Tongue (tissue), 3 donors: ENCODE measurements at places on chromosomes 13 and 19. TPM values are rescaled to one million over a fixed set of nuclear protein-coding genes. Genes with fewer than 3 reads are reported as not detected.

Gene ZNF836
- total RNA-seq = 10.6 TPM

Gene ZNF625
- total RNA-seq = 16.9 TPM

Gene CALR3
- not detected for total RNA-seq

Gene LIG1
- total RNA-seq = 21.2 TPM

Gene ZNF616
- total RNA-seq = 12.8 TPM

Gene GRWD1
- 26.6 TPM for total RNA-seq

Gene MISP3
- 1.5 TPM for total RNA-seq

Gene TMEM145
- not detected for total RNA-seq

Gene MED26
- total RNA-seq = 5.3 TPM

Gene IL4I1
- total RNA-seq = not detected

Gene CIRBP
- total RNA-seq = 434 TPM

Gene POU2F2
- total RNA-seq = 2.1 TPM

GRCh38 chr13:30037306-30037705 is 186.9 kb upstream of the UBL3 start:
- peak; percentile 31 for DNase-seq

- peak; percentile 54 for DNase-seq
Observed at GRCh38 chr13:74132152-74132775, 1.9 kb downstream of the KLF12 start.

GRCh38 chr13:37450276-37450675 is 148.3 kb downstream of the POSTN start:
- DNase-seq = peak; percentile 35

DNA sequence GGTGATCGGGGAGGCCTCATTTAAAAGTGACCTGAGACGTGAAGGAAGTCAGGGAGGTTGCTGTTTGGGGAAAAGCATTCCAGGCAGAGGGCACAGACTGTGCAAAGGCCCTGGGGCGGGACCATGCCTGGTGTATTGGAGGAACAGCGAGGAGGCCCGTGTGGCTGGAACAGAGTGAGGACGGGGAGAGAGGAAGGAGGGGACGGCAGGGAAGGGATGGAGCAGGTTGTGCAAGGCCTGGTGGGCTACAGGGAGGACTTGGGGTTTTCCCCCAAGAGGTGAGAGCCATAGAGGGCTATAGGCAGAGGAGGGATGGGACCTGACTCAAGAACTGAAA is 17.2 kb downstream of the PTPRS start:
- no peak for DNase-seq

DNA sequence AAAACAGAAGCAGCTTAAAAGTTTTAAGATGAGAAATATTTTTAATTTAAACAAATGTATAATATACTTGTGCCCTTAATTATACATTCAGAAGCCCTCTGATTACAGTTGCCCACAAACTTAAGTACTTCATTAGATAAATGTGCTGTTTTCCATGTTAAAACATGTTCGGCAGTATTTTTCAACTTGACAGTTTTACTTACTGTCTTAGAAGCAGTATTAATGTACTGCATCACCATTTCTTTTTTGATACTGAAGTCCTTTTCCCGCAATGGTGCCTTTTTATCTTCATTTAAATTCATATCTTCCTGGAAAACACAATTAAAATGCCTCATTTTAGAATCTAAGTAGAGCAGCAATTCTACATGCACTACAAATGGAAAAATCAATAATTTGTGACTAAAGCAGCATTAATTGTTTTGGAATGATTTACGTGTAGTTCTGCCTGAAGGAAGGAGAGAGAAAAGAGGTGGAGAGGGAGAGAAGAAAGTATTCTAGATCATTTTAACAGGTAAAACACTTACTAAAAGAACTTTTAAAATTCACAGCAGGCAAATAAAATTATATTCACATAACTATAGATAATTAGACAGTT is 70.2 kb downstream of the DIAPH3 start:
- no peak for DNase-seq

DNA sequence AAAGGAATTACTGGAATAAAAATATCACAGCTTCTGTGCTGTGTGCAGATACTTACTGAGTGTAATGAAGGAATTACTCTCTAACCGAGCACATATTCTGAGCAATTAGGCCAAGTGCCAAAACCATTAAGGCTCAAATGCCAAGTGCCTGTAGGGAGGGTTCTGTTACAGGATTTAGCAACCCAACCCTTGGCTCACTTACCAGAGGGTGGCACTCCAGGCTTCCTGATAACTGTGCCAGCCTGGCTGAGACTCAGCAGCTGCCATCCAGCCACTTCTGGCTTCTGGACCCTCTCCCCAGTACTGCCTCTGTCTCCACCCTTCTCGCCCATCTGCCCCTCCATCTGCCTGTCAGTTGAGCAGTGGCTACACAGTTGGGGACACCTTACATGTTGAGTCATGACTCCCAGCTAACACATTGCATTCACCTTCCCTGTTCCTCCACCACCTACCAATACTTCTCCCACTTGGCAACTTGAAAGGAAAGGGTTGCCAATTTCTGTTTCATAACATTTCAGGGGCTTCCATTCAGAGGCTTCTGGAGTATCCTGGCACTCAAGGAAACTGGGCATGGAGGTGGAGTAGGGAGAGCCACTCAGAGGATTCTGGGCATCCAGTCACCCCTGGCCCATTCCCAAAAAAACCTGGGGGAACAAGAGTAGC is 110.5 kb downstream of the COG6 start:
- peak; percentile 93 for DNase-seq

DNA sequence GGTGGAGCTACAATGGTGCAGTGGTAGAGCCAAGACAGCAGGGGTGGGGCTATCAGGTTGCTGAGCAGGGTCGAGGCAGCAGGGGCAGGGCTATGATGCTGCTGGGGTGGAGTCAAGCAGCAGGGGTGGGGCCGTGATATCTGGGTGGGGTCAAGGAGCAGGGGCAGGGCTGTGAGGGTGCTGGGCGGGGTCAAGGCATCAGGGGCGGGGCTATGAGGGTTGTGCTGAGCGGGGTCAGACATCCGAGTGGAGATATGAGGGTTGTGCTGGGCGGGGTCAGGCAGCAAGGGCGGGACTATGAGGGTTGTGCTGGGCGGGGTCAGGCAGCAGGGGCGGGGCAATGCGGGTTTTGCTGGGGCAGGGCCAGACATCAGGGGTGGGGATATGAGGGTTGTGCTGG is 14.7 kb downstream of the HCN2 start:
- DNase-seq = no peak

DNA sequence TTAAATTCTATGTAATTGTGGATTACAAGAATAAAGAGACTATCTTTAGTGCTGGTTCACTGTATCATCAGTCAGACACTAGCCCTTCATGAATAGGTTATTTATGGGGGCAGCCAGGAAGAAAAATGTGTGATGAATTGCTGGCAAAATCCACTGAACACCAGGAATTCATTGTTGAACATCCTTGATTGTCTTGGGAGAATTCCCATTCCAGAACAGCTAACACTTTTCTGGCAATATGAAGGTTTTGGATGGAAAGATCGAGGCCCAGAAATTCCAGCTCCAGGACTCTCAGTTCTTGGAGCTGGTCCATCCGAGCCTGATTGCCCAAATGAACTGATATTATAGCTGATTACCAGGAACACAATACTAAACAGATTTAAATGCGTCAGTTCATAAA is 11.5 kb upstream of the SPART start:
- DNase-seq = peak; percentile 78

GRCh38 chr13:42875475-42876269 is 94.3 kb downstream of the FAM216B start:
- peak; percentile 61 for DNase-seq

DNA sequence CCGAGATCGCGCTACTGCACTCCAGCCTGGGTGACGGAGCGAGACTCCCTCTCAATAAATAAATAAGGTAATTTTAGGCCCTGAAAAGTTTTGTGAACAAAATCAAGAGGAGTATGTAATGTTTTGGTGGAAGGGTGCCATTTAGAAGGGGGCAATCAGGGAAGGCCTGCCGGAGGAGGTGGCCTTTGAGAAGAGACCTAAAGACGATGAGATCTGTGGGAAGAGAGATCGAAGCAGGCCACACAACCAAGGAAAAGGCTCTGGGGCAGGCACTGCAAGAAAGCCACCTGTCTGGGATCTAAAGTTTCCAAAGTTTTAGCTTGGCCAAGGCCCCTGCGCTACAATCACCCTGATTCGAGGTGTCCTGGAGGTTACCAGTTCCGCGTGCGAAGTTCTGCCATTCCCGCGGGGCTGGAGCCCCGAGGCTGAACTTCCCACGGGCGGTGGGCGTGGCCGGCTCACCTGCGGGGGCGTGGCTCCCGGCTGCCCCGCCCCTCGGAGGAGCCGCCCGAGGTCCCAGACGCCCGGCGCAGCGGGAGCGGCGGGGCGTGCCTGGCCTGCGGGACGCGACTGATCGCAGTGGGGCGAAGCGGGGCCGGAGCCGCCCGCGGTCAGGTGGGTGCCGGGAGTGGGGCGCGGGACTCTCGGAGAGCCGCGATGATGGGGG is at the start of gene KLC3:
KLC3 (plus strand) TSS at position 519 of the 667 bp plus-strand sequence. CDS start 4,792 bp downstream, outside the sequence.
- no peak for DNase-seq

- no peak for DNase-seq
Observed at GRCh38 chr13:24682353-24682752, 2.1 kb downstream of the ATP12A start.

DNA sequence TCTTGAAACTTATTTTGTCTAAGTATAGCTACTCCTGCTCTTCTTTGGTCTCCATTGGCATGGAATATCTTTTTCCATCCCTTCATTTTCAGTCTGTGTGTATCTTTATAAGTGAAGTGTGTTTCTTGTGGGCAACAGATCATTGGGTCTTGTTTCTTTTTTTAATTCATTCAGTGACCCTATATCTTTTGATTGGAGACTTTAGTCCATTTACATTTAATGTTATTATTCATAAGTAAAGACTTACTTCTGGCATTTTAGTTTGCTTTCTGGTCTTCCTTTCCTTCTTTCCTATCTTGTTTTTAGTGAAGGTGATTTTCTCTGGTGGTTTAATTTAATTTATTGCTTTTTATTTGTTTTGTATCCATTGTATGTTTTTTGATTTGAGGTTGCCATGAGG is 19.8 kb downstream of the CD70 start:
- no peak for DNase-seq

GRCh38 chr19:14088634-14089411 is 1.7 kb downstream of the SAMD1 start:
- DNase-seq = no peak

- DNase-seq = no peak
Observed at GRCh38 chr13:103403148-103403740, 337.0 kb upstream of the SLC10A2 start.

- DNase-seq = no peak
Observed at GRCh38 chr13:97548138-97548537, 114.2 kb downstream of the RAP2A start.

GRCh38 chr13:48775285-48775684 is 121.6 kb downstream of the CYSLTR2 start:
- no peak for DNase-seq

- no peak for DNase-seq
Observed at GRCh38 chr13:72314210-72314609, 413.2 kb downstream of the MZT1 start.

DNA sequence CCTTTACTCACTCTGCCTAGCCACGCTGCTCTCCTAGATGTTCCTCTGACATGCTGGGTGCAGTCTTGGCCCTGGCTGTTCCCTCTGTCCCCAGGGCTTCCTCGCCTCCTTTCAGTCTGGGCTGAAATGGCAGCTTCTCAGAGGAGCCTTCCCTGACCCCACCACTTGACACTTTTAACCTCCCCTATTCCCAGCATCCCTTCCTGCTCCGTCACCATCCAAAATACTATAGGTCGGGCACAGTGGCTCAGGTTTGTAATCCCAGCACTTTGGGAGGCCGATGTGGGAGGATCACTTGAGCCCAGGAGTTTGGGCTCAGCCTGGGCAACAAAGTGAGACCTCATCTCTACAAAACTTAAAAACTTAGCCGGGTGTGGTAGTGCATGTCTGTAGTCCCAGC is 2.6 kb downstream of the FAM187B start:
- DNase-seq = no peak

GRCh38 chr13:65650321-65650720 is 1579.8 kb downstream of the PCDH9 start:
- DNase-seq = no peak

GRCh38 chr19:51803519-51803918 is 8.6 kb downstream of the FPR3 start:
- DNase-seq = no peak

GRCh38 chr13:110533771-110534670 is 27.5 kb downstream of the RAB20 start:
- no peak for DNase-seq

GRCh38 chr13:113411216-113412023 is 41.9 kb downstream of the ADPRHL1 start:
- peak; percentile 89 for DNase-seq

GRCh38 chr13:64845110-64845509 is 2385.0 kb downstream of the PCDH9 start:
- no peak for DNase-seq

GRCh38 chr13:79740991-79741390 is 260.0 kb downstream of the NDFIP2 start:
- peak; percentile 68 for DNase-seq

GRCh38 chr19:29098863-29099481 is 114.0 kb downstream of the UQCRFS1 start:
- DNase-seq = peak; percentile 12

DNA sequence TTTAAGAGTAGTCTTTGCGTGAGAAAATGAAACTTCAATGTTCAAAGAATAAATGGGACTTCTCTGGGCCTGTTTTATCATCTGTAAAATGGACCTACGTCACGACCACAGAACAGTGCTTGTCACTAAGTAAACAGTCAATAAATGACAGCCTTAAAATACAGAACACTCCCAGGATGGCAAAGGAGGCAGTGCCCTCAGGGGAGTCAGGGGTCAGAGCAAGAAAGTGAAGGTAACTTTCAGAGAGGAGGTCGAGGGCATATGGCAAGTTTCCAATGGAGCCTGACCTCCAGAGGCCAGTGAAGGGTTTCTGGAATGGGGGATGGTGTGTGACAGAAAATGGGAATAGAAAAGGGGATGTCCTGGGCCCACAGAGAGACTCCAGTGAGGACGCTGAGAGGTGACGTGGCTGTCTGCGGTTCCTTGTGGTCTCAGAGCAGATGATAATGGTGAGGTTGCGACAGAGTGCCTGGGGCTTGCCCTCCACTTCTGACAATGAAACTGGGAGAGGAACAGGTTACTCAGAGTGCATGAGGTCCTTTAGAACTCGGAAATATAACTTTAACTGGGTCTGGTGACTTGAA is 91.8 kb downstream of the UBL3 start:
- no peak for DNase-seq

GRCh38 chr19:49430678-49431329 is 5.6 kb downstream of the GFY start:
- no peak for DNase-seq

DNA sequence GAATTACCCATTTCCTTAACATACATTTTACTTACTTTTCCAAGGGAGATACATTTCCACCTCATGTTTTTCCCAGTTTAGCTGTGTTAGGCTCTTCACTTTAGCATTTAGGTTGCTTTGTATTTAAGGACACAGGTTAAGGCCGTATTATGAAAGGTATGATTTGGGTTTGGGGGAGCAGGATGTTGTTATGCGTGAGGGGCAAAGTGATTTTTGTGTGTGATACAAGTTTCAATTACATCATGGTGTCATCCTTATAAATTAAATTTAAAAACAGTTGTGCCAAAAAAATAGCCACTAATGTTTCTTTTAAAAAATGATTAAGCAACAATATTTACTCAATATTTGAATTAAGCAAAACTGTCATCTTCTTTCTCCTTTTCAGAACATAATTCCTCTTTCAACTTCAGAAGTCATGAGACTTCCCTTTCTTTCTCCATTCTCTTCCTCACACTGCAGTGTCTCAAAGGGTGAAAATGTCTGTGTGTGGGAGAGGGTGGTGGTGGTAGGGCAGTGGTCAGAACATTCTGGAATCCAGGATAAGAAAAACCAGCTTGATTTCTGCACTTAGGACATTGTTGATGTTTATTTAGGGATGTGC is 126.2 kb downstream of the KCNRG start:
- DNase-seq = no peak

- no peak for DNase-seq
Observed at GRCh38 chr19:44280916-44281315, 21.2 kb downstream of the ZNF233 start.
